ENCODE measurements at places on chromosomes 16 and 17.
A peak's percentile ranks its signal among the peaks of the same experiment; 100 is the strongest.

- DNase-seq: no peak
Observed at GRCh38 chr17:27928587-27928986, 35.4 kb upstream of the LYRM9 start.

DNA sequence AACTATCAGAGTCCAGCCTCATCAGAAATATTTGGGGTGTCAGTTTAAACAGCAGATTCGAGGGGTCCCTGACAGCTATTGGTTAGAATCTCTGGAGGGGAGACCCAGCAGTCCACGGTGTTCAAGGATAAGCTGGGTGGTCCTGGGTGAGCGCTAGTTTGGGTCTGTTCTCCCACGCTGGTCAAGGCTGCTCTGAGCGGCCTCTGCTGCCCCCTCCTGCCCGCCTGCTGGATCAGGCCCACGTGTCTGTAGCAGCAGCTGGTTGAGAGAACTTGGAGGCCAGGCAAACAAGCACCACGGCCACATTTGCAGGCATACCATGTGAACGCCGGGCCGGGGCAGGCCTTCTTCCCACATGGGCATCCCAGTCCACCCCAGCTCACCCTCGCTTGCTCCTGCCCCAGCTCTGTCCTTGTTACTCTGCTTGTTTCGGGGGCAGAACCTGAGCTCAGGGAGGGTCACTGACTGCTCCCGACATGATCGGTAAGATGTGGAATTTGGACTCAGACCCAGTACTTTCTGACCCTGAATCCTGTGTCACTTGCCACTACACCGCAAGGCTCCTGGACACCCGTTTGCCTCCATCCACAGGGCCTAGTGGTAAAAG, 7.4 kb downstream of the FOXF1 start:
- peak; percentile 90 for DNase-seq

- DNase-seq: no peak
Observed at GRCh38 chr16:65932350-65933072, 434.0 kb upstream of the CDH5 start.

DNA sequence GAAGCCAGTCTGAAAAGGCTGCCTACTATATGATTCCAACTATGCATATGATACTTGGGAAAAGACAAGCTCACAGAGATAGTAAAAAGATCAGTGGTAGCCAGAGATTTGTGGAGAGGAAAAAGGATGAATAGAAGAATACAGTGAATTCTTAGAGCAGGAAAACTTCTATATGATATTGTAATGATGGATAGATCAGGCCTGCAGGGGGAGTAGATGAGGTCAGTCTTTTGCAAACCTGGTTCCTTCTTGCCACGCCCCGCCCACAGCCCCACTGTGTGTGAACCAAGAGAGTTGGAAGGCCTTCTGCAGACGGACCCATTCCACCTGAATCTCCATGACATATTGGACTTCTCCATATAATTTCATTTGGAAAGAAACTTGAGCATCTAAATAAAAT, 761 bp upstream of the CCL8 start:
- peak; percentile 26 for DNase-seq

- no peak for DNase-seq
Observed at GRCh38 chr17:56434610-56435009, 158.9 kb upstream of the NOG start.

- no peak for DNase-seq
Observed at GRCh38 chr17:46274238-46274637, 20.7 kb upstream of the LRRC37A start.

Data from H7 (cell line).